ENCODE measurements at places on chromosomes 11 and 22.

- no peak for DNase-seq
Measured at GRCh38 chr11:8315463-8315862, 51.8 kb upstream of the LMO1 start.

DNA sequence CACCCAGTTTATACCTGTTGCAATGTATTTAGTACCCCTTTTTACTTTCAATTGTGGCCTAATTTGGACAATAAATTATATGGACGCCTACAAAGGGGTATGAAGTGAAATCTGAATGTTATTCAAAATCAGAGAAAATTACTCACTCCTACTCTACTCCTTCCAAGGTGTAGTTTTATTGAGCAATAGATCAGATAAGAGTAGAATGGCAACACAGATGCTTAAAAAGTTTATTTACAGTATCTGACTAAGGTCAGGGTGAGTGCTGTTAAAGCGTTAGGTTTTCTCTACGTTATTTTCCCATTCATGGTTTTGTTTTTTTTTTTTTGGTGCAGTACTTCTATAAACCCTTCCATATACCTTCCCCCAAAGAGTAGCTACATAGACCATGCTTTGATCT, 805.6 kb downstream of the KCNA4 start:
- no peak for DNase-seq

DNA sequence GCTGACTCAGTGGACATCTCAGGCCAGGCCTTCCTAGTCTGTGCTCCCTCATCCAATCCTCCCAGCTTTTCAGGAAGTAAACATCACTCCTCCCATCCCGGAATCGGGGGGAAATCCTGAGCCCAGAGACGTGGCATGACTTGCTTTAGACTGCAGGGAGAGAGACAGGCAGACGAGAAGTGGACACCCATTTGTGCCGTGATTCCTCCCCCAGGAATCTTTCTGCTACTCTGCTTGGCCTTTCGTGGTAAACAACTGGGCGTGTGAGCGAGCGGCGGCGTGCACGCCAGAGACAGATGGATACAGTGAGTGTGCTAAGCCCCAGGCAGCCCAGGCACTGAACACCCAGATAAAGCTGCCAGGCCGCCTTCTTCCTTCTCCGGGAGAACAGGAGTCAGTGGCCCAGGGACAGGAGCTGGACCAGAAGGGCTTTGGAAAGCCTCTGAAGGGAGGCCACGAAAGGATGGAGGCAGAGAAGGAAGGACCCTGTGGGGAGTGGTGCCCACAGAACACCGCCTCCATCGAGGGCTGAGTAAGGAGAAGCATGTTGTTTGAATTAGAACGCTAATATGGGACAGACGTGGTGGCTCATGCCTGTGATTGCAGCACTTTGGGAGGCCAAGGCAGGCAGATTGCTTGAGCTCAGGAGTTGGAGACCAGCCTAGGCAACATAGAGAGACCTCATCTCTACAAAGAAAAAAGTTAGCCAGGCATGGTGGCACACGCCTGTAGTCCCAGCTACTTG, 53.0 kb upstream of the PRR5 start:
- no peak for DNase-seq

DNA sequence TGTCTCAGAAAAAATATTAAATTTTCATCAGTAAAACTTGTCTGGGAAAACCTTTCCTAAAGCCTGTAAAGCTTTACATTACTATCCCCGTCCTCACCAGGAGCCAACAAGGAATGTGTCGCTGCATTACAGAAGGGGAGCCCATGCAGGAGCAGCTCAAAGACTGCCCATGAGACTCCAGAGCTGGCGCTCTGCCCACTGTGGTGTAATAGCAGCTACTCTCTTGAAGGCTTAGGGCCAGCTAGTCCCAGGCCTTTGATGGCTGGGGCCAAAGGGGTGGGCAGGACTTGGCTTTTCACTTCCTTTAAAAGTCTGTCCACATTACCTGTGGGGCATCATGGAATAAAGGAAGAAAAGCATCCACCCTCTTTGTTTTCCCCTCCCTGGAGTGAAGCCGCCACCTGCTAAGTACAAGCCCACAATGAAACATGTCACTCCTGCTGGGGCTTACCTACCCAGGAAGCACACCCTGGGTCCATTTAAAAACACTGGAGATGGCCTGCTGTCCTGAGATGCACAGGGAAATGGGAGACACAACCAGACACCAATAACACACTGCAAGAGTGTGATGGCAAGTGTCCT, 150.7 kb downstream of the ADAMTS15 start:
- no peak for DNase-seq

GRCh38 chr11:111776398-111777093, 10.4 kb upstream of the PPP2R1B start:
- DNase-seq, result no peak

DNA sequence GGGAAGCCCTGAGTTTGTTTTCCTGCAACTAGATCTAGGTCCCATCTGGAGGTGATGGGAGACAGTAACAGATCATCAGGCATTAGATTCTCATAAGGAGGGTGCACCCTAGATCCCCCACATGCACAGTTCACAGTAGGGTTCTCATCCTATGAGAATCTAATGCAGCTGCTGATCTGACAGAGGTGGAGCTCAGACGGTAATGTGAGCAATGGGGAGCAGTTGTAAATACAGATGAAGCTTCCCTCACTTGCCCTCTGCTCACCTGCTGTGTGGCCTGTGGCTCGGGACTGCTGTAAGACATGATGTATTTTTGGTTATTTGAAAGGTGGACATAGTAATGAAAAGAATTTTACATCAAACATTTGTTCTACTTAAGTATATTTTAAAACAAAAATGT, 20.5 kb downstream of the FDX1 start:
- DNase-seq, result no peak

DNA sequence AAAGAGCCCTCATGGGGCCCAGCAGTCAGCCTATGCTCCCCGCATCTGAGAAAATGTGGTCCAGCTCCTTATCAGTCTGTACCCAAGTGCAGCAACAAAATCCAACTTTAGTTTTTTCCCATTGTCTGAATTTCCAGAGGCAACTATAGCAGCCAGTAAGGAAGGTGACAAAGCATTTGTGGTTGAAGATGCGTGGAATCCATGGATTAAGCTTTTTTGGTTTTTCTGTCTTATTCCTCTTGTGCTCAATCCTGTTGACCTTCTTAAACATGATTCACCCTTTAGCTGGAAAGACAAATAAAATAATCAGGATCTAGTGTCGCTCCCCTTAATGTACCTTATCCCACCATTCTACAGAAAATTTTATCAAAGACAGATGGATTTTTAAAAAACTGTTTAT, 14.3 kb downstream of the GDPD4 start:
- no peak for DNase-seq

Data from stimulated activated CD8-positive, alpha-beta memory T cell treated with anti-CD3 and anti-CD28 coated beads, Interleukin-15, amount 100 ng/mL, for 1 hour (primary cell).